ENCODE measurements at places on chromosomes 4 and X. TPM values are rescaled to one million over a fixed set of nuclear protein-coding genes. Genes with fewer than 3 reads are reported as not detected.

- no peak overlapping the region for H3K4me3 ChIP-seq
- DNase-seq = no peak
- H3K4me1 ChIP-seq = no peaks in the 10 kb centered on the region
- no peak overlapping the region for H3K27ac ChIP-seq
- no peaks in the 10 kb centered on the region for H3K36me3 ChIP-seq
These were observed 110.4 kb upstream of the LDB2 start for GRCh38 chr4:17008834-17009345.

- no peak overlapping the region for H3K27ac ChIP-seq
- H3K36me3 ChIP-seq = no peaks in the 10 kb centered on the region
- H3K4me3 ChIP-seq = no peak overlapping the region
- no peaks in the 10 kb centered on the region for H3K4me1 ChIP-seq
- DNase-seq = no peak
These were observed 25.7 kb upstream of the TMPRSS11A start for GRCh38 chr4:67988991-67989390.

DNA sequence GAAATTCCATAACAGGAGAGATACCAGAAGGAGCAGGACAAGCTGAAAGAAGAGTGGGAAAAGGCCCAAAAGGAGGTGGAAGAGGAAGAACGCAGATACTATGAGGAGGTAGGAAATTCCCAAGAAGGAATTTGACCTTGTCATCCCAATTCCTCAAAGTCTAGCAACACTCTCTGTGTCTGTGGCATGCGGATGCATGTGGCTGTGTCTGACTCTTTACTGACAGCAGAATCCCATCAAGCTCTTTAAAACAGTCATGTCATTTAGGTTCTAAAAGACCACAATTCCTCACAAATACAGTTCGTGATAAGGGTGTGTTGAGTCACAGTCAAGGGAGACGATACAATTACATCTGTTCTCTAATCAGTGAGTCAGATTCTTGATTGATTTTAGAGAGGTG lies 68.5 kb downstream of the PHOX2B start:
- H3K4me1 ChIP-seq = no peaks in the 10 kb centered on the region
- DNase-seq = no peak
- no peaks in the 10 kb centered on the region for H3K27me3 ChIP-seq
- H3K4me3 ChIP-seq = no peak overlapping the region

DNA sequence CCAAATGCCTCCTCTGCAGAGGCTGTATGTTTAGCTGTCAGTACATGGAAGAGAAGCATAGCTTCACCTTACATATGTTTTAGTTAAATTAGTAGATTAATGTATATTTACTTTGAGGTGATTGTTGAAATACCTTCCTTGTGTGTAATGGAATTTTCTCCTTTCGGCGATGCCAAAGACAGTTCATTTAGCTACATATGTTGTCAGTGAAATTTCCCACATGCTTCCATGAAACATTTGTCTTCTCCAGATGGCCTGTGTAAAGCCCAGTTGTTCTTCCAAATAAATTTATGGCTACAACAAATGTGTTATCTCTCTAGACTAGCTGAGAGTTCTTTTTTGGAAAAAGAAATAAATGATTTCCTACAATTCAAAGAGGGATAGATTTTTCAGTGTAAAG lies 95.2 kb downstream of the GPAT3 start:
- H3K4me1 ChIP-seq = no peaks in the 10 kb centered on the region
- no peak overlapping the region for H3K4me3 ChIP-seq
- H3K36me3 ChIP-seq = no peaks in the 10 kb centered on the region
- DNase-seq = no peak

GRCh38 chr4:111695677-111696076 lies 449.6 kb upstream of the FAM241A start:
- H3K36me3 ChIP-seq = no peaks in the 10 kb centered on the region
- no peaks in the 10 kb centered on the region for H3K27me3 ChIP-seq
- H3K4me1 ChIP-seq = no peaks in the 10 kb centered on the region
- DNase-seq = no peak
- no peak overlapping the region for H3K4me3 ChIP-seq
- no peak overlapping the region for H3K27ac ChIP-seq

DNA sequence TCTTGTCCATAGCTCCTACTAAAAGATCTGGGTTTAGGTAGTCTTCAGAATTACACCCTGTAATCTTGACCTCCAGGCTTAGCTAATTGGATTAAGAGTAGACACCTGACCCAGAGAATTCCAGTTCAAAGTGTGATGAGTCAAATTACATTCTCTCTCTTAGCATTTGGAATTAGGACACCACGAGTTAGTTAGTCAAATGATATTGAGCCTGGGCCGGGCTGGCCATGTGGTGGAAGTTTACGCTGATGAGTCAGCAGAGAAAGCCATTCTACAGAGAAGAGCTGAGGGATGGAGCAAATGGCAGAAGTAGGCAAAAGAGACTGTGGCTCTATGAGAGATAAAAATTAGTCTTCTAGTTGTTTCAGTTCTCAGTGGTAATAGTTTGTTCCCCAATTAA lies 31.1 kb downstream of the CEP44 start:
- DNase-seq = no peak
- H3K27ac ChIP-seq = no peak overlapping the region
- H3K27me3 ChIP-seq = no peaks in the 10 kb centered on the region
- H3K36me3 ChIP-seq = no peaks in the 10 kb centered on the region
- H3K4me1 ChIP-seq = no peaks in the 10 kb centered on the region

DNA sequence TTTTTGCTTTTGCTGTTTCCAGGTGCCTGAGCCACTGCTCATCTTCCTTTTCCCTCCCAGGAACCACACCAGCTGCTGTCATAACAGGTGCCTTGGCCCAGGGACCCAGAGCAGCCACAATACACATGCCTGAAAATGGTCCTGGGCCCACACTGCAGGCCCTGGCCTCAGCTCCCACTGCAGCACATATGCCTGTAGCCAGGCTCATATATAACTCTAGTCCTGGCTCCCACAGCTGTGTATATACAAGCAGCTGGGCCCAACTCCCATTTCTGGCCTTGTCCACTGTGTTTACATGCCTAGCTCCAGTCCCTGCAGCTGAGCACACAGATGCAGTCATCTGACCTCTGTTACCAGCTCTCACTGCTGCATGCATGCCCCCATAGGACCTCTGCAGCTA lies 930.5 kb downstream of the ADGRL3 start:
- no peak overlapping the region for H3K27ac ChIP-seq
- no peak overlapping the region for H3K4me3 ChIP-seq
- H3K4me1 ChIP-seq = no peaks in the 10 kb centered on the region
- no peak for DNase-seq

DNA sequence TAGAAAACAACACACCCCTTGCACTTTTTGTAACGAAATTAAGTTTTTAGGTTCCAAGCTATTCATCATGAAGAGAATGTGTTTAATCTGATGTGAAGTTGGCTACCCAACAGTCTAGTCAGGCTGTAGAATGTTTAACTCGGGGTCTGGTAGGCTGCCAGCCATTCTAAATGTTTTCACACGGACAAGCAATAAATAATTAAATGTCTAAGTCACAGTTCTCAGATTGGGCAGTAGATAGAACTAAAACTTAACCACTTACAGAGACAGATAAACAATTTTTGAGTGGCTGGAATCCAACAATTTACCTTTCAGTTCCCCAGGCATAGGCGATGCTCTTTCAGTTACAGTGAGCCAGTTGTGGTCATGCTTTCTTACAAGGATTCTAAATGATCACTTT lies 66.5 kb downstream of the CHIC2 start:
- no peak overlapping the region for H3K4me3 ChIP-seq
- no peak overlapping the region for H3K27ac ChIP-seq
- no peaks in the 10 kb centered on the region for H3K27me3 ChIP-seq
- H3K36me3 ChIP-seq = peaks cover 3% of the 10 kb centered on the region

DNA sequence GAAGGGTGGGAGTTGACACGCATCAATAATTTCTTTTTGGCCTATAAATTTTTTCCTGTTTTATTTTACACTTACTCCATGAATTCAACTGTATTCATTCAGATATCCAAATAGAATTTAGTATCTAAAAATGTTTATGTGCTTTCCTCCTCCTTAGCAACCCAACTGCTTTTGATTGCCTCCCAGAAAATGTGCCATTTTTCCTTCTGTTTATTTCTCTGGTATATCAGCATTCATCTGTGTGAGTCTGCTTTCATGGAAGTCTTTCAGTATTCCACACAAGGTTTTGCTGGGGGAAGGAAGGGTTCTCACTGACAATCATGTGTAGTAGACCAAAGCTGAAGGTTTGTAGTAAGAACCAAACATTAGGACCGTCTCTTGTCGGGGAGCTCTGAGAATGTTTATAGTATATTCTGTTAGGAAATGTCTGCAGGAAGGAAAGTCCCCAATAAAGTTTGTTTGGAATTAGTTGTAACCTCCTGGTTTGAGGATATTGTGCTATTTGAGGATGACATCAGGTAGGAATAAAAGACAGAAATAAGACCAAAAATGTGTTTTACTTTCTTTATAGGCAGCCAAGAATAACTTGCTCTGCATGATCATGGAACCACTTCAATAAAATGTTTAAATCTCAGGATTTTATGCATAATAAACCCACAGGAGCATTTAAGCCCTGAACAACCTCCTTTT lies 673.6 kb upstream of the INTU start:
- no peak overlapping the region for H3K4me3 ChIP-seq
- DNase-seq = no peak
- H3K27me3 ChIP-seq = no peaks in the 10 kb centered on the region
- H3K27ac ChIP-seq = no peak overlapping the region

DNA sequence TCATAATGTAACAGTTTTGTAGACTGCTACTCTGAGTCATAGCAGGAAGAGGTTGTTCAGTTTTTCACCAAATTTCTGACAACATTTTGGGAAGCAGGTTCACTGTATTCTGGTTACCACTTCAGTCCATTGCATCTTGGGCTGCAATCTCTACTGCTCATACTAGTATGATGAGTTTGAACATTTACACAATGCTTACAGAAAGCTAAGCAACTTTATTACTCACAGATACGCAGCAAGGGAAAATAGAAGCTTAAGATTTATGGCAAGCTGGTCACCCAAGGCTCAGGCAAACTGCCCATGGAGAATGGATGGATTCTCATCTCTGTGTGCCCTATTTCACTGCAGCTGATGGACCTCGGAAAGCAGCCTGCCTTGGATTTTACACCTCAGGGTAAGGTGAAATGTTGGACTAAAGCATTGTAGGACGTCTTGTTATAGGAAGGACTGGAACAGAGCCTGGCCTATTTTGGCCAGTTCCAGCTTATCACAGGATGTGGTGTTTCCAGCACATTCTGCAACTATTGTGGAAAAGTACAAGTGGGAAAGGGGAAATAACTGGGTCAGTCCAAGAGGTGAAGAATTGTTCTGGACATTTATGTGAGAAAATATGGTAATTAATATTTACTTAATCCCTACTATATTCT lies 887.1 kb upstream of the AGA start:
- no peaks in the 10 kb centered on the region for H3K36me3 ChIP-seq
- H3K4me3 ChIP-seq = no peak overlapping the region
- no peak overlapping the region for H3K27ac ChIP-seq
- H3K27me3 ChIP-seq = no peaks in the 10 kb centered on the region

GRCh38 chr4:171812333-171812664 lies 905 bp upstream of the GALNTL6 start:
- DNase-seq = no peak
- H3K4me1 ChIP-seq = no peaks in the 10 kb centered on the region
- H3K27ac ChIP-seq = no peak overlapping the region
- no peaks in the 10 kb centered on the region for H3K36me3 ChIP-seq
- H3K27me3 ChIP-seq = peaks cover 7% of the 10 kb centered on the region

HTR2C gene
- polyA plus RNA-seq = not detected

CNGA1 gene
- polyA plus RNA-seq = 5.7 TPM

CXorf65 gene
- 2.4 TPM for polyA plus RNA-seq

ABCG2 gene
- not detected for polyA plus RNA-seq

TEC gene
- 15.5 TPM for polyA plus RNA-seq

GJB1 gene
- not detected for polyA plus RNA-seq

All from GM12878 (cell line).